CD4-positive, CD25-positive, alpha-beta regulatory T cell (primary cell): ENCODE measurements at places on chromosomes 4 and X.

DNA sequence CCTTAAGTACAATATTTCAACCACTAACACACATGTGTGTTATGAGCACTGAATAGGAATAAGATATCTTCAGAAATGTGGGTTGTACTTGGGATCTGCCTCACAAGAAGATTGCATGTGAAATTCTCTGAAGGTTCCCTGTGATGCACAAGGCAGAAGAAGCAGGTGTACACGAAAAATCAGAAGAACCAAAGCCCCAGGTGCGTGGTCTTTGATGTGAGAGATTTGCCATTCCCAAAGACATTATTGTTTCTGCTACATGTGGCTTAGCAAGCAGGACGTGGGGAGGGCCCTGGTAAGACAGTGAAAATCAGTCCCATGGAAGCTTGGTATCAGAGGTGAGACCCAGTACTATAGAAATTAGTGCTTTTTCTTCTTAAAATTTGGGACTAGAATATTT is 13.0 kb upstream of the SPRY1 start:
- DNase-seq = no peak

GRCh38 chr4:6467600-6467999 is 4.8 kb downstream of the PPP2R2C start:
- DNase-seq = no peak

DNA sequence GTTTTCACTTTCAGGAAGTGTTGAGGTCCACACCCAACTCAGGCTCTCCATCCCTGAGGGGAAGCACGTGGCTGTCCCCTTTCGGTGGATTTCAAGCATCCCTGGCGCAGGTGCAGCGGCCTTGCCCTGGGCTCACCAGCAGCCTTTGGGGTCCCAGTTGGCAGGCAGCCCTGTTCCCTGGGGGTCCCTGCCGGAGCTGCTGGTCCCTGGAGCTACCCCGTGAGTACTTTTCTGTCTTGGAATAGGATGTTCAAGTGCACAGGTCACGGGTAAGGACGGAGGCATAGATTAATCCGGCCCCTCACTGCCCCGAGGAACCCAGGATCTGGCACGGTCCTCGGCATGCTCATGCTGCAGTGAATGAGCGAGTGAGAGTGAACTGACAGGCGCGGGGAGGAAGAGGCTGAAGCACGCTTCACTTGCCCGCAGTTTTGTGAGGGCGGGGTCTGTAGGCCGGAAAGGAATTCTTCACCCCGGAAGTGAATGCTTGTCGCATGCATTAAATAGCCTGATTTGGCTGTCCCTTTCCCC is 117.2 kb upstream of the FAT1 start:
- no peak for DNase-seq

DNA sequence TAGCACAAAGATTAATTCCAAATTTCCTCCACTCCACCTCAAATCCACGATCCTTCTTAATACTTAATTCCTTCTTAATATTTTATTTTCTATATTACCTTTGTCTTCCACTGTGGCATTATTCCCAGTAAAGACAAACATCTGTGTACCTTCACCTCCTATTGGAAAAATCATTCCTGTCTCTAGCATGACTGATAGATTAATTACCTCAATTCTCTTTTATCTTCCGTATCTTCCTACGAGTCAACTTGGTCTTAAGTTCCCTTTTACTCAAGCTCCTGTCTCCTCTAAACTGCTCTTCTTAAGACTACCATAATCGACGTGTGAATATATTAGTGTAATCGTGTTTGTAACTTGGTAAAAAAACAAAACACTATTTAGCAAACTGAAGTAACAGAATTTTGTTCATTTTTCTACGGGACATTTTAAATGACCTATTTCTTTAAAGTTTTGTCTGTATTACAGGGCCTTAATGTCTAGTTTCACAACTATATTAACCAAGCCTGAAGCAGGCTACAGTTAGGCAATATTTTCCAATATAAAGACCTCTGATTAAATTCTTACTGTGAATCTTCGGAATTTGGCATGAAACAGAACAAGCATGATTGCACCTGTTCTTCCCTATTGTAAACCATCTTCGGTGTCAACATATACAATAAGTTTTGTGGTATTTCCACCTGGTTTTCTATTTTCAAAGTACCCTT is 1.1 kb upstream of the USP38 start:
- no peak for DNase-seq

GRCh38 chr4:88879991-88880390 is 177.0 kb downstream of the FAM13A start:
- DNase-seq = no peak

GRCh38 chr4:130738233-130738632 is 1642.3 kb downstream of the C4orf33 start:
- DNase-seq = no peak

DNA sequence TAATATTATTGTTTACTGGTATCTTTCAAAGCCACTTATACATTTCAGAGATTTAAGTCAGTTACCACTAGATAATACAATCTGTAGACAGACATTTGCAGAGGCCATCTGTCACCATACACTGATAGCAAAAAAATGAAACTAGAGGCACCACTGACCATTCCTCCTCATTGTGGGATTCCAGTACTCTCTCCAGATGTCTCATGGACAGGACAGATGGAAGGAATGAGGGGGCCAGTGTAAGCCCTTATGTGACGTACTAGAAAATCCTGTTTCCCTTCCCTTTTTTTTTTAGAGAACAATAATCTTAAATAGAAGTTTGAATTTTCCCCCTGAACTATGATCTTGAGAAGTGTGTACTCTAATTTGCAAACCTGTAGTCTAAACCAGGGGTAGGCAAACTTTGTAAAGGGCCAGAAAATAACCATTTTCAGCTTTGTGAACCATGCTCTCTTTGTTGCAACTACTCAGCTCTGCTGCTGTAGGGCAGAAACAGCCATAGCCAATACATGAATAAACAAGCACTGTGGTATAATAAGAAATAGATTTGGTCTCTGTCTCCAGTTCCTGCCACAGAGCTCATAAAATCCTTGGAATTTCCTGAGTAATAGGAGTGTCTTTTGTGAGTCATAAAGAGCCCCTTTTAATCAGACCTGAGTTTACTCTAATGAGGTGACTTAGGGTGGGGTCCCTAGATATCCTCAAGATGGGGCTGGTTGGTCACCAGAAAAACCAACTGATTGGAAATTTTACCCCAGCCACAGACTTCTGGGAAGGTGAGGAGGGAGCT is 90.4 kb downstream of the MOSPD2 start:
- no peak for DNase-seq

GRCh38 chr4:101953949-101954348 is 163.4 kb downstream of the BANK1 start:
- DNase-seq = no peak

GRCh38 chrX:8037593-8038348 is 110.6 kb upstream of the PNPLA4 start:
- no peak for DNase-seq

GRCh38 chr4:145207934-145208333 is 27.5 kb upstream of the OTUD4 start:
- DNase-seq = no peak

- no peak for DNase-seq
Measured at GRCh38 chr4:131288441-131288840, 1860.7 kb upstream of the PCDH10 start.

DNA sequence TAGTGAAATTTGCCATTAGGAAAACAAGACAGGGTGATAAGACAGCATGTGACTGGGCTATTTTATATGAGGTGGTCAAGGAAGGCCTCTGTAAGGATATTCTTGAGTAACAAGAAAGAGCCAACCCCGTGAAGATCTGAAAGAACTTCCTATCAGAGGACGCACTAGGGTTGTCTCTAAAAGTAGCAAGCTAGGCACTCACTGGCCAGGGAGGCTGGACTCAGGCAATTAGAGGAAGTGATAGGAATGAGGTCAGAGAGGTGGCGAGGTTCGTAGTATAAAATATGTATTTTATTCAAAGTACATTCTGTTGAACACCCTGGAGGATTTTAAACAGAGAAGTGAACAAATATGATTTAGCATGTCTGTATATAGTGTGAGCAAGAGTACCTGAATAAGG is 4.6 kb downstream of the BMPR1B start:
- no peak for DNase-seq

- no peak for DNase-seq
Measured at GRCh38 chrX:153868576-153869472, 17.1 kb downstream of the L1CAM start.

- DNase-seq = no peak
Measured at GRCh38 chrX:11611161-11611560, 54.6 kb downstream of the ARHGAP6 start.

DNA sequence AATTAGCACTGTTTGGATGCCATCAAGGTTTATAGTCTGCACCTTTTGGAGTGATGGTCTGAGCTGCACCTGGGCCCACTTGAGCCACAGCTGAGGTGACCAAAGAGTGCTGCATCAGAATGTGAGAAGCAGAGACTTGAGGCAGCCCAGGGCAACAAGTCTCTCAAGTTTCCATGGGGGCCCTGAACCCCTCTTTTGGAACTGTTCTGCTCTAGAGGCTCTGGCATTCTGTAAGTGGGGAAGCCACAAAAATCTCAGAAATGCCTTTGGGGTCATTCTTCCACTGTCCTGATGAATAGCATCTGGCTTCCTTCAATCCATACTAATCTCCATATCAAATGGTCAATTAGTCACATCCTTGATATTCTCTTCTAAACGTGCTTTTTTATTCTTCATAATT is 298.4 kb upstream of the MAOA start:
- DNase-seq = no peak

- no peak for DNase-seq
Measured at GRCh38 chr4:7778510-7779431, 160.9 kb downstream of the AFAP1 start.

DNA sequence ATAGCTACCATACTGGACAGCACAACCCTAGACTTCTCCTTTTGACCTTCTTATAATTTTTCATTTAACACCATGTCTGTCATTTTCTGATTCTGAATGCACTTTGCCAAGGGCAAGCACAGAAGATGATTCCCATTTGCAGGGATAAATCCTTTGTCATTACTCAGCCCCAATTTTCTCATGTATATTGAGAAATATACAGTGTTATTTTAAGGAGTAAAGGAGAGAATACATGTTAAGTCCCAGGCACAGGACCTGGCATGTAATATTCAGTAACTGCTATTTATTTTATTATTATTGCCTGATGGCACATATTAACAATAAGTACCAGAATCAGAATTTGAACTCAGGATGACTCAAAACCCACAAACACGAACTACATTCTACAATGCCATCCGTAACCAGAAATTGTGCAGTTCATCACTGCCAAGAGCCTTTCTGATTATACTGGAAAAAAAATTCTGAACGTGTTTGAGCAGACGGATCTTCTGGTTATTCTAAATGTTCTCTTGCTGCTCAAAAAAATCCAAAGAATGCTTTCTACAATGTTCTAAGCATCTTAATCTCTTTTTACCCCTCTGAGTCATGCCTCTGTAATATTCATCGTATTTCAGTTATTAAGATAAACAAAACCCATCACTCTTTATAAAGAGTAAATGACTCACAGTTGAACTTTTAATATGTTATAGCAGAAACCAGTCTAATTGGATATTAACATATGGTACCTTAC is 170.0 kb downstream of the MID1 start:
- DNase-seq = no peak

DNA sequence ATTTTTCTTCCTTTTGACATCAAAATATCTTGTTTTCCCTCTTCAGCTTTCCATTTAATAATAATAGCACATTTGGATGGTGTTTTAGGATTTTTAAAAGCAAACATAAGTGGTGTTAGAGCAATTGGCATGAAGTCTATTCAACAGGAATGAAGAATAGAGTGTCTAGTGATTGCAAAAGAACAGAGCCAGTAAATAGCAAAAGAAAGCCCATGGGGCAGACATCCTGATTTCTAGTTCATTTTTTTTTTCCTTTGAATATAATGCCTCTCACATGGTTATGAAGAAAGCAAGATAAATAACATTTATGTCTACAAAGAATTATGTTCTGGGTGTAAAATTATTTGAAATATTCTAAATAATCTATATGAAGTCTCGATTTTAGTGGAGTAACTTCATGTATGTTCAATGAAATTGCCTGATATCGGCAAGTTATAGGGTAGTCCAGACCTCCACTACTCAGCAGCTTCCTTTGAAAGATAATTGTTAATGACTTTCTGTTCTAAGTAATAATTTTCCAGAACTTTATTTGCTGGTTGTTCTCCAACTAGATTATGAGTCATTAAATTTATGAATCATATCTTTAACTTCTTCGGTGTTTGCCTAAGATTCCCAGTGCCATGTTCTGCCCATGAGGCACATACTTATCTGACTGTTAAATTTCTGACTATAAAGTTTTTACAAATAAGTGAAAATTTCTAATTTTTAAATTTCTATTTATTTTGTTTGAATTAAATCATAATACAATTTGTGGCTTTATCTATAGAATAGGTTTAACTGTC is 587.9 kb downstream of the TLL1 start:
- DNase-seq = no peak

DNA sequence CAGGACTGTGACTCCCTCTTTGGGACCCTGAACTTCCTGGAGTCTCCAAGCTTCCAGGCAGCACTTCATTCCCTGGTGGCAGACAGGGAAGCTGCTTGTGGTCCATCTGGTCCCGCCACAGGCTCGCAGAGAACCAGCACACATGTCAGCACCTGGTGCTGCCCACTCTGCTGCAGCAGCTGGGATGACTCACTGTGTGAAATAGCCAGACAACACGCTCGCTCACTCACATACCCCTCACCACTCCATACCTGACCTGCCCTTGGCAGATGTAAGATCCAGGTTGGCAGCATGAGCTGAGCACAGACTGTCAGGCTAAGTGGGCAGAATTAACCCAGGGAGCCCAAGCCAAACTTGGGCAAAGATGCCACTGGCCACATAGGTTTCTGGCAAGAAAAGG is 613.5 kb downstream of the PCDH18 start:
- DNase-seq = no peak

- DNase-seq = no peak
Measured at GRCh38 chr4:77154065-77154464, 2.9 kb upstream of the CCNG2 start.

DNA sequence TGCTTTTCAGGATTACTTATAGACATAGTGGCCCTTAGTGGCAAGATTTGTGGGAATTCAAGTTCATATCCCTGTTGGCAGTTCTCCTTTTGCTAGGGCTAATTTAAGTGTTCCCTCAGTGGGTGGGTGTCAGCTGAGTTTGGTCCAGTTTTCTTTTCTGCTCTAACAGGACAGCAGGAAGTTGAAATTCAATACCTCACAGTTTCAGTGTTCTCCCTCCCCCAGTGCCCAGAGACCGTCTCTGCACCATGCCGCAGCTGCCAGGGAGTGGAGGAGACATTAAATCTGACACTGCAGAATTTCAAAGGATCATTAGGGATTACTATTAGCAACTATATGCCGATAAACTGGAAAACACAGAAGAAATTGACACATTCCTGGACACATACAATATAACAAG is 50.7 kb downstream of the UBE2NL start:
- no peak for DNase-seq

DNA sequence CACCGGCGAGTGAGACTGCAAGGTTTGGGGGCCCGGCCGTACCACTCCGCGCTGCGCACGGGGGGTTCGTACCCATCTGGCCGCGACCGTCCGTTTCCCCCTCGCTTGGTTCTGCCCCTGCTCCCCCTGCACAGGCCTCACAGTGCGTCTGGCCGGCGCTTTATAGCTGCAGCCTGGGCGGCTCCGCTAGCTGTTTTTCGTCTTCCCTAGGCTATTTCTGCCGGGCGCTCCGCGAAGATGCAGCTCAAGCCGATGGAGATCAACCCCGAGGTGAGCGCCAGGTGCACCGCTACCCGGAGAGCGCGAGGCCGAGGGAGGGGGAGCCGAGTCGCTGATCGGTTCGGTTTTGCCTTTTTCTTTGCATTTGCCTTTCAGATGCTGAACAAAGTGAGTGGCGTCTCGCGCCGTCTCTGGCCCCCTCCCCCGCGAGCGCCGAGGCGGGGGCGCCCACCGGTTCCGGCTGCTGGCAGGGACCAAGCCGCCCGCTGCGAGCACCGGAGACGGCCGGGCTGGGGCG is at the start of gene UCHL1:
UCHL1 (plus strand) TSS at position 189 of the 517 bp plus-strand sequence; CDS start at position 238, 49 bp downstream.
- no peak for DNase-seq

GRCh38 chr4:127965803-127966175 is 583 bp downstream of the ABHD18 start:
- peak; percentile 79 for DNase-seq
